ENCODE measurements at places on chromosomes 3 and 15. TPM values are rescaled to one million over a fixed set of nuclear protein-coding genes. Genes with fewer than 3 reads are reported as not detected.

The GPR62 gene
- not detected for total RNA-seq

The CCRL2 gene
- 15.7 TPM for total RNA-seq

The CIDEC gene
- total RNA-seq = 49.0 TPM

The C15orf39 gene
- 24.2 TPM for total RNA-seq

The GPR160 gene
- total RNA-seq = 67.6 TPM

The FEZF2 gene
- total RNA-seq = not detected

The CCR8 gene
- not detected for total RNA-seq

The CRABP1 gene
- 0.67 TPM for total RNA-seq

The LAMB2 gene
- total RNA-seq = 82.0 TPM

The FSTL1 gene
- 28.1 TPM for total RNA-seq

The ADAMTS17 gene
- total RNA-seq = 13.8 TPM

The CEP97 gene
- total RNA-seq = 4.3 TPM

The GOLGA8T gene
- total RNA-seq = not detected

The PARP15 gene
- 1.4 TPM for total RNA-seq

The FANCD2OS gene
- total RNA-seq = not detected

The PAQR9 gene
- total RNA-seq = not detected

The NANOGP8 gene
- total RNA-seq = 1.8 TPM

The LARP6 gene
- 0.55 TPM for total RNA-seq

All from mucosa of descending colon (tissue), 3 donors.